ENCODE measurements at places on chromosomes 13 and 19.

DNA sequence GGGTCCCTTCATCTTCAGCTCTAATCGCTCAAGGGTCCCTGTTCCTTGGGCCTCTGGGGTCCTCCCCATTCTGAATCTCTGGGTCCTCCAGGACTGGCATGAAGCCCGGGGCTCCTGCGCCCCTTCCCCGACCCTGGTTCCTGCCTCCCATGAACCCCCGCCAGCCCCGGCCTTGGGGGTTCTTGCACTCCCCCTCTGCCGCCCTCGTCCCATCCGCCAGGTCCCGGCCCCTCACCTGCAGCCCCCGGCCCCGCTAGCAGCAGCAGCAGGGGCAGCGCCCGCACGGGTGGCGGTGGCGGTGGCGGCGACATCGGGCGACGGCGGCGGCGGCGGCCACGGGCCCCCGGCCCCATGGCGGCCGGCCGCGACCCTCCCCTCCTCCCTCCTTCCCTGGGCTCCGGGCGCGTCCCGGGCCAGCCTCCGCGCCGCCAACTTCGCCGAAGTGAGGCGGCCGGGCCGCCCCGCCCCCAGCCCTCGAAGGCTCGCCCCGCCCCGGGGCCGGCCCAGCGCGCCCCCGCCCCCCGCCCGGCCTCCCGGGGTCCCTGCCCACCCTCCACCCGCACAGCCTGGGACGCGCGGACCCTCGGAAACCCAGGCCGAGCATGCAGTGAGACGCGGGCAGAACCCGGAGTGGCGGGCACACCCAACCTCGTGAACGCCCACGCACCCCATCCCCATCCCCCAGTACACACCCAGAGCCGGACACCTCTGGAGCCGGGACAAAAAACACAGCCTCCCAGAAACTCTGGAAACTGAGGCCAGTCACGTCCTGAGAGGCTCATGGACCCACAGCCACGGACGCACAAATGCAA, at the start of gene NOTCH3:
TSS of gene NOTCH3 (minus strand) at position 443 of the 812 bp plus-strand sequence. CDS start at position 353, 90 bp downstream.
- DNase-seq, result no peak

GRCh38 chr13:41675306-41675705, 218.0 kb downstream of the RGCC start:
- no peak for DNase-seq

GRCh38 chr13:39297023-39297422, 258.8 kb downstream of the NHLRC3 start:
- no peak for DNase-seq

DNA sequence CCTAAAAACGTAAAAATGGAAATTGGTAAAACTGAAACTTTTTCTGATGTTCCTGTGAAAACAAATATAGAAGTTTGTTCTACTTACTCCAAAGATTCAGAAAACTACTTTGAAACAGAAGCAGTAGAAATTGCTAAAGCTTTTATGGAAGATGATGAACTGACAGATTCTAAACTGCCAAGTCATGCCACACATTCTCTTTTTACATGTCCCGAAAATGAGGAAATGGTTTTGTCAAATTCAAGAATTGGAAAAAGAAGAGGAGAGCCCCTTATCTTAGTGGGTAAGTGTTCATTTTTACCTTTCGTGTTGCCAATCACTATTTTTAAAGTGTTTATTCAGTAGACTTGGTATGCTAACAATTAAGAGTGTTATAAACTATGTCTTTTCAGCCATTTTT, 25.6 kb downstream of the BRCA2 start:
- DNase-seq, result no peak

GRCh38 chr13:26019251-26019650, 32.6 kb downstream of the SHISA2 start:
- DNase-seq, result no peak

DNA sequence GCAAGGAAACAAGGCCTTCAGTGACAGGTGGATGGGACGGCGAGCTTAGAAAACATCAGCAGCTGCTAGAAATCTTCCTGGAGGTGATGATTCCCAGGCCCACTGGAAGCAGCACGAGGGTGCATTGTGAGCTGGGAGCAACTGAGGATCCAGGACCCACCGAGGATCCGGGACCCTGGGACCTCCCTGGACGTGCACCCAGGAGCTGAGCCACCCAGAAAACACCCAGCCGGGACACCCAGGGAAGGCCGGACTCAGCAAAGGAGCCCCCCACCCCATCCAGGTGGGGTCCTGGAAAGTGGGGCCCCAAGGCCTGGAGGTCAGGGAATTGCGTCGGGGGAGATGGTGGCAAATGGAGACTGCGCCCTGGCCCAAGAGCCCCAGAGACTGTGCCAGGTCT, 22.3 kb upstream of the SPACA7 start:
- DNase-seq, result no peak

DNA sequence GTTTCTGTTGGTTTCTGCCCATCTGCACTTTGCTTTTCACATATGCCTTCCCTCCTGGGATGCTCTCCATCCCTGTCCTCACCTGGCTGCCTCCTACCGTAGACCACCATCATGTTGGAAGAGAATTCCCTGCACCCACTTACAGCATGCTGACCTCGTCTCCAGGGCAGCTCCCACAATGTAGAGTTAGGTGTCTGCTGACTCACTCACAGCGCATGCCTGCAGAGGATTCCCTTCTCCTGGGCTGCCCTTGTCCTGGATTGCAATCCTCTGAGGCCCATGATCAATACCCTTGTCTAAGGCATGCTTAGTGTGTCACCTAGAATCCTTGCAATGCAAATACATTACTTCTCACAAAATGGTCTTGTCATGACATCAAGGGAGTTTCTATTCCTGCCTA, 43.6 kb downstream of the STOML3 start:
- no peak for DNase-seq
